ENCODE measurements at places on chromosomes 2 and 18.

- DNase-seq = no peak
Measured at GRCh38 chr18:31039426-31039825, 3.1 kb downstream of the DSC3 start.

DNA sequence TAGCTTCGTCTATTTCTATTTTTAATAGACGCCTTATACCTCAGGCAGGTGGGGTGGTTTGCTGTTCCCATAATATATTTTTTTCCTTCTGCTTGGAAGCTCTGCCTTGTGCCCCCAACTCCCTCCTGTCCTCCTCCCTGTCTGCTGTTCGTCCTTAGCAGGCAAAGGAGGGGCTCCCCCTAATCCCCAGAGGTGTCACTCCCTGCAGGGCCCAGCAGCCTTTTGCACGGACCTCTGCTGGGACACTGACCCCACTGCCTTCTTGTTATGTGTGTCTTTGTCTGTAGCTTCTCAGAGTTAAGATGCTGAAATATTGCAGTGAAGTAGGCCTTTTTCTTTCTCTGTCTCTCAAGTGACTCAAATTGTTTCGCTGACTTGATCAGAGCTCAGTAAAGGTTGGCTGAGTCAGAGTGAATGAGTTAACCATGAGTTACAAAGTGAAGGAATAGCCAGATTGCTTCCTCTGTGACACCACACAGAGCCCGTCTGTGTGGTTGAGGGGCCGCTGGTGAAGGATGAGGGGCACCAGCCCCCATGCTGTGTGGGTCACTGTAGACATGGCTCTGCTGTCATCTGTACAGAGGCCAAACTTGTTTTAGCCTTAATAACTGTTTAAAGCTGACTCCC is 47.7 kb downstream of the PRKCE start:
- DNase-seq = peak; percentile 44

DNA sequence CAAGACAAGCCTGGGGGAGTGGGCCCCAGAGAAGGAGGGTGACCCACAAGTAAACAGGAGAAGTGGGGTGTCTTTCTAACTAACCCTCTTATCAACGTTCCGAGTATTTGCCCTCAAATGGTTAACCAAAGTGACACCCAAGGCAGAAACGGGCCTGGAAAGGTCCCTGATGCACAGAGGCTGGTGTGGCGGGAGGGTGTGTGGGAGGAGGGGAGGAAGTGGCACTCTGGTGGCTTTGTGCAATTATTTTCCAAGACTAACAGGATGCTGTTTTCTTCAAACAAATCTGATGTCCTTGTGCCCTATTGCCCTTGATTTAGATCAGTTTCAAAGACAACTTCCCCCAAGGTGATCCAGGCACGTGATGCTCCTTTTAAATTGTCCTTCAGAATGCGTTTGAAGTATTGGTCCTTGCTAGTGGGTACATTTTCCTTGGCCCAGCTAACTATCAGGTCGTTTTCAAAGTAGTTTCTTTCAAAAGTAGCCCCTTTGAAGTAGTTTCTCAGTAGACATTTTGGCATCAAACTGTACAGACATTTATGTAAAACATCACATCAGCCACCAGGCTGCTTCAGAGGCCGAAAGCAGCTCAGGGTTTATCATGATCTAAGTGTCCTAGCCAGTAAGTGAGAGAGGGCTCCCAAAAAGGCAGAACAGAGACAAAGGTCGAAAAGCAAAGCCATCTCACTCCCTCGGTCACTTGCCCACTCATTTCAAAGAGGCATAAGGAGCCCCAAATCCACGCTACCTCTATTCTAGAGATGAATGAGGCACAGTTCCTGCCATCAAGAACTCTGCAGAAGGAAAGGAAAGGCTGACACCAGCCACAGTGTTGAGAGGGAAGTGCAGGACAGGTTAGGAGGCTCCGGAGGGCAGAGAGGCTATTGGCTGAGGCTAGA is 371.1 kb upstream of the ID2 start:
- DNase-seq = no peak

DNA sequence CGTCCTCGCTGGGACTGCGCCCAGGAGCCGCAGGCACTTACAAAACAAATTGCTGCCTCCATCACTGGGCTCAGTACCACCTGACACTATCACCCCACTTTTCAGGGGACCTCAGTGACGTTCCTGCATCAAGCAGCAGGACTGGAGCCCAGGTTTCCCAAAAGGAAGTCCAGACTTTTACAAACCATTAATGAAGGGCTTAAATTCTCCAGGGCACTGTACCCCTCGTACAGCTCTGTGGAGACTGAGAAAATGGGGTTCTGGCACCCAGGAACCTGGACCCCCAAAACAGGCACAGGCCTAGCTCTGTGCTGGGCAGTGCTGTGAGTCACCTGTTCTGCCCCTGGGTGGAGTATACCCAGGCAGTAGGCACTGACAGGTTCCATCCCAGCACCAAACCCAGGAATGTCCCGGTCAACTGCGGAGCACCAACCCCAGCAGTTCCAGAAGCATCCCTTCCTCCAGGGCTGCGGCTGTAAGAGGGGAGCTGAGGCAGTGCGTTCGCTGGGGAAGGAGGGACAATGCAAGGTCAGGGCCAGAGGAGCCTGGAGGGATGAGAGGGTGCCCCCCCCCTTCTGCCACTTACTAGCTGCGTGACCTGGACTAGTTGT is 24.6 kb upstream of the NOTO start:
- DNase-seq = no peak

DNA sequence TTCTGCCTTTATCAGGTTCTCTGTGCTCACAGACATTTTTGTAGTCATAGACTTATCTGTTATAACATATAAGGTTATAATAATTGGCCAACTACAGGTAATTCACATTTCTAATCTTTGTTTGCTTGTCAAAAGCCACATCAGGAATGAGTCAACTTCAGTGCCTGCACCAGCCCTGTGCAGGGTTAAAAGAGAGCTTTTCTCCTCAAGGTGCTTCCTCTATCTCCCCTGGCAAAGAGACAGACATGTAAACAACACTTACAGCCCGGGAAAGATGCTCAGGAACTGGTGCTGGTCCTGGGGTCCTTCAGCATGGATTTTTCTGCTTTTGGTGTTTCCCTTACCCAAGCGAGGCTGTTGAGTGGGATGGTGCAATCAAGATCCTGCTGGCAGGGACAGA is 7.7 kb upstream of the EHD3 start:
- DNase-seq = no peak

DNA sequence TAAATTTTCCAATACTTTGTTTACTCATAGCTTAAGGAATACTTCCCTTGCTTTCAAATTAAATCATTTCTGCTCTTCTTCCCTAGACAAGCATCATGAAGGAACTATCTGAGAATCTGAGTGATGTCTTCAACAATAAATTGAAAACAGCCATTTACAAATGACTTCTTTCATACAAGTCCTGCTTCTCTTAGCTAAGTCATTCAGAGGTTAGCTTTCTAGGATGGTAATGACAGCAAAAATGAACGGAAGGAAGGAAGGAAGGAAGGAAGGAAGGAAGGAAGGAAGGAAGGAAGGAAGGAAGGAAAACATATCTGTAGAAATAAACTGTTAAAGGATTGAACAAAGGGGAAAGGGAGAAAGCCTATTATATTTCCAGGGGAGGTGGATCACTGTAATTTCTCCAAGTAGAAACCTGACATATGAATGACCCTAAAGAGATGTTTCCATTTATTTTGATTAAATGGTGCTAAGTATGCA is 335.0 kb upstream of the KYNU start:
- no peak for DNase-seq

DNA sequence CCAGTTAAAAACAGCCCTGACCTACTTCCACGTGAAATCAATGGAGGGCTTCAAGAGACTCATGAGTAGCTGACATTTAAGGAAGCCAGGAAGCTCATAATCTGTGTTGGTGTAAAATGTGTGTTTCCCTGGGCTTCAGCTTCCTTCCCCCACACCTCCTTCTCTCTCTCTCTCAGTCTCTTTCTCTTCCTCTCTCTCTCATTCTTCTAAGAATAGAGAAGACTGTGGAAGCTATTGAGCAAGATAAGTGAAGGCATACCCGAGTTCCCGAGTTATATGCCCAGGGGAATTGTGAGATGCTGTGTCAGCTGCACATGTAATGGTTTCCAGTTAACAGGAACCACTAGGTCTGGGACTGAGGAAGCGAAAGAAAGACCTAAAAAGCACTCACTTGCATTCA is 199.4 kb downstream of the NYAP2 start:
- no peak for DNase-seq

DNA sequence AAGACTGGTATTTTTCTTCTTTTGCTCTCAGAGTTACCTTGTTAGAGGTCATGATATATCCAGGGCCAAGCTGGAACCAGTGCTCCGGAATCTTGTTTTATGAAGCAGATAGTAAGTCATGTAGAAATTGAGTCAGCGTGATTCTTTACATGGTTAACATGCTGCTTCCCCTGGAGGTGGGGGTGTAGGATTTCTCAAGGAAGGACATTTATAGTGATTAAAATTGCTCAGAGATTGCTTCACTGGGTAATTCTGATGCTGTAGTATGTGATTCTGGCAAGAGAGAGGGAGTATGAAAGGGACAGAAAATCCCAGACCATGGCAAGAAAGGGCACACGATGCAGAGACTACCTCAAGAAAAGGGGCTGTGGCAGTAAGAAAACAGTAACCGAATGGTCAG is 8.0 kb upstream of the MYL1 start:
- no peak for DNase-seq

DNA sequence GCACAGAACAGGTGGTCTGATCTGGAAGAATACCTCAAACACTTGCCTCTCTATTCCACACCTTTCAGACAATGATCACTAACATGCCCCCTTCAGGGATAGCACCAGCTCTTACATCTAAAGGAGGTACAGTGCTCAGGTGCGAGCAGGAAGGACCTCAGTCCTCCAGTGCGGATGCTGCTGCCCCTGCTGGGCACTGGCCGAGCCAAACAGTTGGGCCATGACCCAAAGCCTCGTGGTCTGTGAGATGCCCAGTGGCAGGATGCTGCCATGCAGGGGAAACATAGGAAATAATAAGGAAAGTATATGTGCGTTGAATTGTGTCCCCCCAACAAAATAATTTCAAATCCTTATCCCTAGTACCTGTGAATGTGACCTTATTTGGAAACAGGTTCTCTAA is 243.7 kb downstream of the NDUFA10 start:
- DNase-seq = no peak

GRCh38 chr2:217880891-217881290 is 121.9 kb downstream of the TNS1 start:
- no peak for DNase-seq

GRCh38 chr2:127231130-127231865 is 11.2 kb upstream of the CYP27C1 start:
- DNase-seq = no peak

DNA sequence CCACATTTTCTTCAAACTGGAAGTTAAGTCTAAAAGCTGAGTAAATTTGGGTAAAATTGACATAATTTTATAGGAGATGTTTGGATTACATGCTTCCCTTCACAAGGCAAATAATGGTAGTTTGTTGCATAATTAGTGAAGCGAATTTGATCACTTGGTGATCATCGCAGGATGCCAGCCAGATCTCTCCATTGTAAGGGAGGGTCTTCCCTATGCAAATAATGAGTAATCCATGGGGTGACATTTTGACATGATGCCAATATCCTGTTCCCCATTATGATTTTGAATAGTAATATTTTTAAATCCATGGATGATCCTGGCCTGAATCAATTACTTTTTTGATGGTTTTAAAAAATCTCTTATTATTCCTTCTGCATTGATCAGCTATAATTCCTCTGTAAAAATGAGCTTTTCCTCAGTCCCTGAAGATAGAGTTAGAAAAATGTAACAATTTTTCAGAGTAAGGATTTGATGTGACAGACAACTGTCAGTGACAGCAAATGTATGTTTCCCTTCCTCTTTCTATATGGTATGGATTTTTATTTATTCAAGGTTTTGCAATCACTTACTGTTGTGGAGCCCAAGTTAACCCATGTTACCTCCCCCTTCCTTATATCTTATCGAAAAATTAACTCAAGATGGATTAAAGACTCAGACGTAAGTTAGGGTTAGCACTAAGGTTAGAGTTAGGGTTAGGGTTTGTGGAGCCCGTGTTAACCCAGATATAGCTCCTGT is 21.4 kb downstream of the CCL20 start:
- no peak for DNase-seq

- no peak for DNase-seq
Measured at GRCh38 chr2:217353591-217353990, 493.7 kb upstream of the TNP1 start.

- no peak for DNase-seq
Measured at GRCh38 chr2:199663157-199663556, 187.8 kb downstream of the FTCDNL1 start.

GRCh38 chr2:219836647-219837177 is 209.3 kb downstream of the SLC4A3 start:
- peak; percentile 29 for DNase-seq

DNA sequence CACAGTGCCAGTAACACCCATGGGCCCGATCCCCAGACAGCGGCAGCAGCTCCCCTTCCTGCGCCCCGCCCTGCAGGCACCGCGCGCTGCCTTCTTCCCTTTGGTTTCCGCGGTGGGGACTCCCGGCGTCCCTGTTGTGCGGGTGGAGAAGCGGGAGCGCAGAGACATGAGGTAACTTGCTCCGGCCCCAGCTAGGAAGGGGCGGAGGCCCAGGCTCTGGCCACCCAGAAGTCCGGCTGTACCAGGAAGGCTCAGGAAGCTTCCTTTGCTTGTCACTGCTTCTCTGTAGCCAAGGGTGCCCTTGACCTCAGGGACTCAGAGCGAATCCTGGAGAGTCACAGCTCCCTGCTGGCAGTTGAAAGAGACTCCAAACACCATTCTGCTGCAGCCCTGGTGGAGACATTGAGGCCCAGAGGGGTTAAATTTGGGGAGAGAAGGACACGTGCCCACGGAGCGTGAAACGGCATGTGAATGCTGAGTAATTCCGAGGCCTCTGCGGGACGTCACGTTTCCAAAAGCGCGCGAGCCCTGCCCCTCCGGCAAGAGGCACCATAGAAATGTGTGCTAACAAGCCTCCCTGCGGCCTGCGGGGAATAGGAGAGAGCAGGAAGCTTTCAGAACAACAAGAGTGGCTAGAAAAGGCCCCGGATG is 6.7 kb upstream of the ADCY3 start:
- DNase-seq = no peak

- DNase-seq = no peak
Measured at GRCh38 chr2:99811544-99811943, 321.7 kb upstream of the REV1 start.

- no peak for DNase-seq
Measured at GRCh38 chr2:135985826-135986393, 484 bp upstream of the DARS1 start.

DNA sequence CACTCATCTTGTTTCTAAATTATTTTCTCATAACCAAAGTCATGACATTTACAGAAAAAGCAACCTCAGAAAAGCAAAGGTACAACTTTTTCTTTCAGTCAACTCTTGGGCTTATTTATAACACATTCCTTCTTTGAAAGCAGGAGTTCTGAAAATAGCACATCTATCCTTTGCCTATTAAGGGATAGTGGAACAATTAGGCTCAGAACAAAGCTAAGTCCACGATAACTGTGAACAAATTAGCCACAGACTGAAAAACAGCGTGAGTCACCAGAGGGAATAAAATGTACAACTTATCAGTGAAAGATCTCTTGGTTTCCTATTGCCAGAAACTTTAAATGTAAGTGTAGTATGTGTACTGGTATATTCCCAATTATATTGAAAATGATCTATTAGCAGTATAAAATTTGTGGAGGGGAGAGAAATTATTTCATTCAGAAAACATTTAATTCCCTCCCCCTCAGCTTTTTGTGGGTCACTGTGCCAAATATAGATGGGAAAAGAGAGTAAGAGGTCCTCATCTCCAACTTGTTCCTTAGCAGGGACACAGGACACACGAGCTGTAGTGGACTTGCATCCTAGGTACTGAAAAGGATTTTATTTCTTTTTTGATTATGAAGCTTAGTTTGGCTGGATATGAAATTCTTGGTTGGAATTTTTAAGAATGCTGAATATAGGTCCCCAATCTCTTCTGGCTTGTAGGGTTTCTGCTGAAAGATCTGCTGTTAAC is 15.4 kb upstream of the MATN3 start:
- no peak for DNase-seq

GRCh38 chr2:223930103-223930976 is 14.8 kb downstream of the WDFY1 start:
- DNase-seq = no peak
